ENCODE measurements at places on chromosomes 6 and 20.

GRCh38 chr6:34362909-34363680 lies 29.4 kb downstream of the NUDT3 start:
- DNase-seq, result no peak

GRCh38 chr20:47921408-47921807 lies 136.1 kb upstream of the SULF2 start:
- DNase-seq, result no peak

GRCh38 chr6:160911949-160912348 lies 79.6 kb upstream of the MAP3K4 start:
- no peak for DNase-seq

DNA sequence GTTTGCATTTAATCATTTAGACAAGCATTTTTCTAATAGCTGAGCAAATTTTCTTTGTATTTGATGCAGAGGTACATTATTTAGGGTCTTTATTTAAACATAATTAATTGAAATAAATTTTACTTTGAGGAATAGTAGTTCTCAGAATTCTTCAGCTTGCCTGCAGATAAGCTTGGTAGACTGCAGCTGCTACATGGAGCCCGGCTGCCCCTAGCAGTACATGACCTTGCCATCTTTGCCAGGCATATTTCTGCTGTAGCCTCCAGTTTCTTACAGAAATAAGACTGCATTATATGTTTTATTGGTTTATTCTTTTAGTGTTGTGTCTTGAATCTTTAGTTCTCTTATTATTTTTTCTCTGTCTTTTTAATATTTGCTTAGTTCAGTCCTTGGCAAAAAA lies 396.8 kb downstream of the QKI start:
- DNase-seq, result no peak

GRCh38 chr20:63093966-63094766 lies 87.4 kb upstream of the BHLHE23 start:
- DNase-seq, result peak; percentile 5

GRCh38 chr20:59349277-59349676 lies 48.9 kb downstream of the EDN3 start:
- no peak for DNase-seq

- no peak for DNase-seq
Observed at GRCh38 chr6:16472349-16473069, 234.1 kb downstream of the GMPR start.

DNA sequence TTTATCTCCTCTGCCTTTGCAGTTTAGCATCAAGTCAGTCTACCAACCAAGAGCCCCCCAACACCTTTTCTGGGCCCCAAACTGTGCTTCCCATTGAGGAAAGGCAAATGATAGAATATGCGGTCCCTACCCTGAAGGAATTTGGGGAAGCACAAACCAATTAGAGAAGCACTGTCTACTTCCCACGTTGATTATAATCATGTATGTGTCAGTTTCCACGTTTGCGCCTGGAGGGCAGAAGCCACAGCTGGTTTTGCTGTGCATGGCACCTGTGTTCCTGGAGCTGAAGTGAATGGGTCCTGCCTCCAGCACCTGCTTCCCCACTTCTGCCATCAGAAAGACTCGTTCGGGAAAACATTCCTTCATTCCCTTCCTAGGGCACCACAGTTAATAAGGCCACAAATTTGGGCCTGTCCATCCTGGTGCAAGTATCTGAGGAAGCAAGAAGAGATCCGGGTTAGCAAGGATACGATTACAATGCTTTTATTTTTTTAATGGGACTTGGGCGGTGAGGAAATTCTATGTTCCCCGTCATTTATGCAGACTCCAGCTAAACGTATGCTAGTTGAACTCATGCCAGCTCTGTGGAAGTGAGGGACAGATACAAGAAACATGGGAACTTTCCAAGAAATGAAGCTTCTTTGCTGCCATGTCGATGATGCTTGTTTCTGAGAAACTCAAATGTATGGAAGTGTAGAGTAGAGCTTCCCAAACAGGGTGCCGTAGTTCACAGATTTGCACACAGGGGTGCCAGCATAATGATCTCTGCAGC lies 333.5 kb downstream of the NRN1 start:
- no peak for DNase-seq

GRCh38 chr20:3658716-3659491 lies 4.3 kb downstream of the GFRA4 start:
- DNase-seq, result no peak

DNA sequence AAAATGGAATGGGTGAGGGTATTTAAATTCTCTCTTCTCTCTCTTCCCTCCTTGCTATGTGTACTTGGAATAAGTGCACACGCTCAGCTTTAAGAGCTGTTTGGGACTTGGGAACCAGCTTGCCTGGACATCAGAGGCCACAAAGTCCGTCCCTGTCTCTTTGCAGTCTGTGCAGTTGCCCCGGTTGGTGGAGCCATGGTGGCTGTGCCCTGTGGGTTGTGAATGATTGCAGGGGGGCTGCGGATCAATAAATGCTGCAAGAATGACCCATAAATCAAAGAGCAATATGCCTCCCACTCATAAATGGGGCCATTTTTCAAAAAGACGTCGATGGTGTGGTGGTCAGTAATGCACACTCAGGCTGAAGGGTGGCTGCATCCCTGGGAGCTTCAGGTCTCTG lies 135.1 kb upstream of the CST7 start:
- DNase-seq, result no peak

- no peak for DNase-seq
Observed at GRCh38 chr20:44437497-44437896, 38.2 kb upstream of the TTPAL start.

GRCh38 chr6:108587258-108588059 lies 26.7 kb downstream of the FOXO3 start:
- peak; percentile 36 for DNase-seq

- peak; percentile 87 for DNase-seq
Observed at GRCh38 chr6:129485746-129486145, 224.2 kb downstream of the ARHGAP18 start.

DNA sequence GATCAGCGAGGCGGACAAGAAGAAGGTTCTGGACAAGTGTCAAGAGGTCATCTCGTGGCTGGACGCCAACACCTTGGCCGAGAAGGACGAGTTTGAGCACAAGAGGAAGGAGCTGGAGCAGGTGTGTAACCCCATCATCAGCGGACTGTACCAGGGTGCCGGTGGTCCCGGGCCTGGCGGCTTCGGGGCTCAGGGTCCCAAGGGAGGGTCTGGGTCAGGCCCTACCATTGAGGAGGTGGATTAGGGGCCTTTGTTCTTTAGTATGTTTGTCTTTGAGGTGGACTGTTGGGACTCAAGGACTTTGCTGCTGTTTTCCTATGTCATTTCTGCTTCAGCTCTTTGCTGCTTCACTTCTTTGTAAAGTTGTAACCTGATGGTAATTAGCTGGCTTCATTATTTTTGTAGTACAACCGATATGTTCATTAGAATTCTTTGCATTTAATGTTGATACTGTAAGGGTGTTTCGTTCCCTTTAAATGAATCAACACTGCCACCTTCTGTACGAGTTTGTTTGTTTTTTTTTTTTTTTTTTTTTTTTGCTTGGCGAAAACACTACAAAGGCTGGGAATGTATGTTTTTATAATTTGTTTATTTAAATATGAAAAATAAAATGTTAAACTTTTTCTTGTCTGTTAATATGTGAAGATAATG lies 2.2 kb downstream of the HSPA1B start:
- peak; percentile 59 for DNase-seq

DNA sequence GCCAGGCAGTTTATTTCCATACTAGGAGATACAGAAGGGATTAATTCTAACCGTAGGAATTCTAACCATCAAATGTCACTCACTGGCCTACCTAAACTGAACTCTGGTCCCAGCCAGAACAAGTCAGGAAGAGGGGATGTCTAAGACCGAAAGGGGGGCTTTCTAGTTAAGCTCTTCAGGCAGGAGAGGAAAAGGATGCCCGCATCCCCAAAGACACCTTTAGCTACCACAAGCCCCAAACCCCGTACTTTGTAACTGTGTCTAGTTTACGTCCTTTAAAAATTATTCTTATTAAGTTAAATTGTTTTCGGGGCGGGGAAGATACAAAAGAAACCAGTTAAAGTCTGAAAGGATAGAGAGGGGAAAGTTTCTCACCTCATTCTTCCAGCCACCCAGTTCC lies 1.2 kb upstream of the ZNF76 start:
- DNase-seq, result no peak

DNA sequence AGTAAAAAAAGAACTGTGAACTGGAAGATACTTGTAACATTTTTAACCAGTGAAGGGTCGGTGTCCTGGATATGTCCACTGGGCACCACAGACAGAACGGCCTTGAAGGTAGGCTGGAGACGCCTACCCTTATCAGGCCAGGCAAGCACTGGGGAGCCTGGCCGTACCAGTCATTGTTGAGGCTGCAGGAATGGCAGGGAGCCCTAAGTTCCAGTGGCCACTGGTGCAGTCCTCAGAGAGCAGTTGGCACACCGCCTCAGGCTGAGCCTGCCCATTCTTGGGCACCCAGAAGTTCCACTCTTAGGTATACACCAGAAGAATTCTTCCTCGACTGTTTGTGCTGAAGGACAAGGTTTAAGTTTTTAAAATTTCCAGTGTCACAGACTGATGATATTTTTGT lies 20.5 kb downstream of the DNAJC5 start:
- DNase-seq, result no peak

GRCh38 chr6:110043366-110043994 lies 65.4 kb downstream of the GPR6 start:
- DNase-seq, result no peak

DNA sequence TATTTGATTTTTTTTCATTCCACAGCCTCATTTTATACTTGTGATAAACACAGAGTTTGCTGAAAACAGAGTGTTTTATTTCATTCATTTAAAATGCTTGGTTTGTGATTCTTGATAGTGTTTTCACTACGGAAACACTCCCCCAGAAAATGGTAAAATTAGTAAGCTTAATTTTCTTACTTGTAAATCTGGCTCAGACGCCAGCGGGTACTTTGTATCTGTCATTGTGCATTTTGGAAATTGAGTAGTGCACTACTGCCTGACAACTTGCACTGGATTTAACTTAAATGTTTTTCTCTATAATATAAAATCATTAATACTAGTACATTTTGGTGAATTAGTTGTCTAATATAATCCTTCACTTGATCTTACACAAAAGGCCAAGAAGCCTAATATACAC lies 37.0 kb upstream of the HINT3 start:
- DNase-seq, result no peak

- DNase-seq, result no peak
Observed at GRCh38 chr20:62287759-62288534, 14.8 kb upstream of the ADRM1 start.

DNA sequence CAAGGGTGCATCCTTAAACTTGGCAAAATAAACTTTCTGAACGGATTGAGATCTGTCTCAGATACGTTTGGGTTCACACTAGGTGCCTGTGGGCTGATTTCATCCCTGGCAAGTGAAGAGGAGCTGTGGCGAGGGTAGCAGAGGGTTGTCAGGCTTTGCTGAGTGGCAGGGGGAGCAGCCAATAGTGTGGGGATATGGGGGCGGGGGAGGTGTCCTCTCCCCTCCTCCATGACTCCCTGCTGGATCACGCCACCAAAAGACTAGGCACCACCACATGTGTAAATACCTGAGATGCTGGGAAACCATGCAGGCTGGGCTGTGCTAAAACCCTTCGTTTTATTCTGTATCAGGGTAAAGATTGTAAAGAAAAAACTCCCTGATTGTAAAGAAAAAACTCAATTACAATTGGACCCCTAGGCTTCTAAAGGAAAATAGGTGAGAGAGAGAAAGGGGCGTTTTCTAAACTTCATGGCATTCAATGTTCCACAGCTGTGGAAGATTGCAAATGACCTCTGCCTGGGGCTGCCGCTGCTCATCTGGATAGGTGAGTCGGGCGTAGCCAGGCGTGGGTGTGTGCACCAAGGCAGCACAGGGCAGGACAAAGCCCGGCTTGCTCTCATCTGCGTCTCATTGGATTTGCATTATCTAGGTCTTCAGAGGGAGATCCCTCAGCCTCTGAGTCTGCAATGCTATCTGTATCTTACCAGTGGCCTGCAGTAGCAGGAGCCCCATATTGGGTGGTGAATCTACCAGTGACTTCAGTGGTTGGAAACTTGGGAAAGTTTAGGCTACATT lies 26.9 kb upstream of the ADTRP start:
- no peak for DNase-seq

GRCh38 chr20:19901226-19901625 lies 115.9 kb upstream of the NAA20 start:
- no peak for DNase-seq
